ENCODE measurements at places on chromosomes 13 and 19.

DNA sequence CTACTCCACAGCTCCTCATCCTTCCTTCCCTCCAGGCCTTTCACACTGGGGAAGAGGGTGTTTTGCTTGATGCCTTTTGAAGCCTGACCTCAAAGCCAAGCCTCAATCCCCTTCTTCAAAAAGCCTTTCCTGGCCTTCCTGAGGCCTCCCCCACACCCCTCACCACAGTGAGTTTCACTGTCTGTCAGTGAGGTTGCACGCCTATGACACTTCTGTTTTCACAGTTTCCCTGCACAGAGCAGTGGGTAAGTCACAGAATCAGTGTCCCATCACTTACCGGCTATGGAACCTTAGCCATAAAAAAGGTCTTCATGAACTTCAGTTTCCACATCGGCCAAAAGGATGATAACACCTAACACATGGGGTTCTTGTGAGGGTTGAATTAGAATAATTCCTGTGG is 371.4 kb downstream of the UQCRFS1 start:
- no peak for DNase-seq

DNA sequence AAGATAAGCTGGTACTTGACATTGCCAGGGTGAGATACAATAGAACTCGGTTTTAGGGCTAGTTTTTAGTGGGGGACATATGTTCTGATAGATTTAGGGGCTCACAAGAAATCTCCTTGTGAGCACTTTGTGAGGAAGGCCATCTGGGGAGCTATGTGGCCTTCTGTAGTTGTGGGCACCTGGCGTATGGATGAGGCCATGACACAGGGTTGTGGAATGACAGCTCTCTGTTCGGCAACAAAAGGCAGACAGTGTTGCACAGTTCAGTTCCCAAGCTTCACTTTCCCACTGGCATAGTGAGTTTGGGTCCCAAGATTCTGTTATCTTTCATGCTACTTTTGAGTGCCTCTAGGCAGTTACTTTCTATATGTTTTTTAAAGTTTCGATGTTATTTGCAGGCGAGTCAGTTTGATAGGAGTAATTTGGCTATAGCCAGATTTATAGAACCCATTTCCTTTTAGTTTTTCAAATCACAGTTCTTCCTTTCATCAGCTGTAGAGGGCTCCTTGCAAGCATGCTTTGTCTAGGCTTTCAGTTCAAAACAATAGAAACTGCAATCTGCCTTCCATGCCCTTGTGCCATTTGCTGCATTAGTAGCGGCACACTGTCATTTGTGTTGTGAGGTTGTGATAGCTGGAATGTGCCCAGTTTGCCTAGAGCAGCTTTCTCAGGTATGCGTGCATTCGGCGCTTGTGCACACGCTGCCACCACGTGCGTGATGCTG is 70.6 kb upstream of the TEX29 start:
- no peak for DNase-seq

- DNase-seq: no peak
These were observed 21.8 kb downstream of the SAFB2 start for GRCh38 chr19:5600797-5601196.

DNA sequence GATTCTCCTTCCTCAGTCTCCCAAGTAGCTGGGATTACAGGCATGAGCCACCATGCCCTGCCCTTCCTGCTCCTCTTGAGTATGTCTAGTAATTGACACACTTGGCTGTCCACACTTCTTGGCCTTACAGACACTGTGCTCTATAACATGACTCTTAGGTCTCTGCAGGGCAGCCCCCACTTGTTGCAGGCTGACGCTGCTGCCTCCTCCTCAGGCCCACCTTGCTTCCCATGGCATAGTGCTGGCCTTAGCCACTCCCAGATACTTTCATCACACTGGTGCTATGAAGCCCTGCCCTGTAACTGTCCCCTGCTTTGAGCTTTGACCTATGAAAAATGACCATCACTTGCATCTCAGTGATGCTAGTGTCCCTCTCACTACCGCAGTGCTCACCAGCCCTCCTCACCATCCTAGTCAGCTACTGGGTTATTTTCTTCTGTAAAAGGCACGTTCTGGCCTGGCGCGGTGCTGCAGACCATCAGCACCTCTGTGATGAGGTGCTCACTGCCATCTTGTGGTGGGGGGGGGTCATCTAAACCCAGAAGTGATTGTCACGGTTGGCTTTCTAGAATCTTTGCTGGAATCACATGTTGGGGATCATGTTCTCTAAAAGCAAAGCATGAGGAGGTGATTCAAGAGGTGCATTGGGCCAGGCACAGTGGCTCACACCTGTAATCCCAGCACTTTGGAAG is 9.8 kb downstream of the ERICH4 start:
- DNase-seq: no peak

DNA sequence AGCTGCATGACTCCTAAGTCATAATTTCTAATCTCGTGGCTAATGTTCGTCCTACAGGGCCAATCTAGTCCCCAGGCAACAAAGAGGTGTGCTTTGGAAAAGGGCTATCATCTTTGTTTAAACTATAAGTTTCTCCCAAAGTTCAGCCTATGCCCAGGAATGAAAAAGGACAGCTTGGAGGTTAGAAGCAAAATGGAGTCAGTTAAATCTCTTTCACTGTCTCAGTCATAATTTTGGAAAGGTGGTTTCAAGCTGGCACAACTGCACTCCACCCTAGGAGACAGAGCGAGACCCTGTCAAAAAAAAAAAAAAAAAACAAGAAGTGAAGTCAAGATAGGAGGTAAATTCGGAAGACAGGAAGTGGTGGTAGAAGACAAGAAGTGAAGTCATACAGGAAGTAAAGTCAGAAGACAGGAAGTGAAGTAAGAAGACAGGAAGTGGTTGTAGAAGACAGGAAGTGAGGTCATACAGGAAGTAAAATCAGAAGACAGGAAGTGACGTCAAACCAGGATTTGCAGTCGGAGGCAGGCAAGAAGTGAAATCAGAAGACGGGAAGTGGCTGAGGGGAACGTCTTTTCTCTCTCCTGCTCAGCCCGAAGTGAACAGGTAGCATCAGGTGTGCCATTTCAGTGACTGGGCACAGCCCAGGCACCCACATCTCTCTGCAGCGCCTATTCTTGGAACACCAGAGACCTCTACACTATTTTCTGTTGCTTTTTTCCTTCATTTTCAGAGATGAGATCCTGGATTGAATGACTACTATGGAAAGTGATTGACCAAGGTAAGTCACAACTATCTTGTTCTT is 32.2 kb downstream of the GP6 start:
- DNase-seq: no peak
